T-helper 22 cell (primary cell): ENCODE measurements at places on chromosomes 7 and 10.

GRCh38 chr7:754531-755412, 27.7 kb upstream of the PRKAR1B start:
- DNase-seq: no peak

DNA sequence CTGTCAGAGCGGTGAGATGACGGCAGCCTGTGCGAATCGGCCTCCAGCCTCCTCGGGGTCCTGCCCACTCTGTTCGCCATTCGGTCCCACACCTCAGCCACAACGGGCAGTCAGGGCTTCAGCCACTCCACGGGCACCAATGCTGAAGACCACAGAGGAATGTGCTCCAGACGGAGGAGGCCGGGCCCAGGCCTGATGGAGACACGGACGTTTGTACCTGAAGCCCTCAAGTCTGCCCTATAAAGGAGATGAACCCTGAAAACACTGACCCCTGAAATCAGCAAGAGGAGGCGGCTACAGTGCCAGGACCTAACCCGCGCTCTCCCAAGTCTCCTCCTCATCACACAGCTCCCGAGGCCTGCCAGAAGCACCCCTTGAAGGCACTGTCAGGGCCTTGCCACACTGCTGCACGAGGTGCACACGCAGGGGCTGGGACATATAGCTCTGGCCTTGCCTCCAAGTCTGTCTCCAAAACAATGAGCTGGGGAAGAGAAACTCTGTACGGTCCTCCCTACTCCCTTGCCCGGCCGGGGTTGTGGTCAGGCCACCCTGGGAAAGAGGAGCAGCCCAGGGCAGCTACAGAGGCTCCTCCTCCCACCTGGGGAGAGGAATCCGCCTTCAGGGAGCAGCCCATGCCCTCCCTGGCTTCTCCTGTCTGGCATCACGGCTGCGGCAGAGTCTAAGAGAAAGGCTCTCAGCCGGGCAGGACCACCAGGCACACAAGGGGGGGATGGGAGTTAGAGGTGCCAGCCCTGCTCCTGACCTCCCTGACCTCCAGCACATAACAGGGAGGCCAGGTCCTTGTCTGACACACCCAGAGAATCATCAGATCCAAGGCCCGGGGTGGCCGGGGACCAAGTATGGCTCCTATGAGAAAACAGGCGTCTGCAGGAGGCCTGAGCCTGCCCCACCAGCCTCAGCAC, 310.1 kb downstream of the PTPRN2 start:
- no peak for DNase-seq

- no peak for DNase-seq
These were observed 143.2 kb upstream of the C7orf33 start for GRCh38 chr7:148447221-148447849.

DNA sequence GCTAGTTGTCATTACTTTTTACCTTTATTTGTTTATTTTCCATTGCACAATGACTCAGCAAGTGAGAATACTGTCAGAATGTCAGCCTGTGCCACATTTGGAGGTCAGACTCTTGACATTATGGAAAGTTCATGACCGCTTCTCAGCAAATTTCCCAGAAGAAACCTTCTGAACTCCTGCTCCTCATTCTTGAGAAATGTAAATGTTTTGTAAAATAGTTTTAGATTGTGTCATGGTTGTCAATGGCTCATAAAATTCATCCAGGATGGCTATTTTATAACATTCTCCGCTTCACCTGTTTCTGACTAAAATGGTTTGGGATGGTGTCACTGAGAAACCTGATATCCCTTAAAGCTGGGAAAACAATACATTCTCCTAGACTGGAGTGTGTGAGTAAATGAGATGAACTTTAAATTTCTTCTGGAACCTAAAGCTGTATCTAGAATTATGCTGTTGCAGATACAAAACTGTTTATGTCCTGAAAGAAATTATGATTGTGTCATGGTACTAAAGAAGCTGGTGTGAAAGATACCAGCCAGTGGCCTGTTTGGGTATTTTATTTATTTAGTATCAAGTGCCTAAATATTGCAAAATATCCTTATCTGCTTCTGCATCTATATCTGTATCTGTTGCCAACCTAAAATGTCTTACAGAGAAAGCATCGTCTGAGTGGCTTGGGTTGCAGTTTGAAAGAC, 671.7 kb downstream of the GATA3 start:
- no peak for DNase-seq

DNA sequence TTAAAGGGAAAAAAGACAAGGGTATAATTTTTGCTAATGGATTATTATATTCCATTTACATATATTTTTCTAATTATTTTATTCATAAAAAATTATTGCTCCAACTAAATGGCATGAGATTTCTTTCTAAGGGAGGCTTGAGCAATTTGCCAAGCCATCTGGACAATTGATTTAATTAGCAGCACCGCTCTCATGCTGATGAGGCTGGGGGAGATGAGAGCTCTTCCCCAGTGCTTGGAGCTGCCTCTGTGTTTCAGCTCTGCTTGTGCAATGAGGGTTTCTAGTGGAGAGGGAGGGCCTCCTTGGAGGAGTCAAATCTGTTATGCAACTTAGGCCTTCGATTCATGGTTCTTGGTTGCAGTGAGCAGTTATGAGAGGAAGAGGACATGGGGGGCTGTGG, 574.3 kb downstream of the TCERG1L start:
- DNase-seq: no peak

DNA sequence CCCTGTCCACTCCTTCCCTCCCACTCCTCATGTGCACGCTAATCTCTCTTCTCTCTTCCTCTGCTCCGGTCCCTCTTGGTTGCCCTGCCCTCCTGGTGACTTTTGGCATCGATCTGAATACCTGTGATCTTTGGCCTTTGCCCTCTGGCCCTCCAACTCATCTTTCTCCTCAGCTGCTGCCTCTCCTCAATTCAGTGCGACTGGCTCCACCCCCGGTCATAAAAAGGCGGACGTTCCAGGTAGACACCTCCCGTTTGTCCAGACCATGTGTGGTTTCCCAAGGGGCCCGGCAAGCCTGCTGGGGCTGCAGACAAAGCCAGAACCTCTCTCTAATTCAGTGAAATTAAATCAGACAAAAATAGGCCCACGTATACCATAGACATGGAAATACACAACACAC, 96.8 kb downstream of the COL13A1 start:
- DNase-seq: no peak

DNA sequence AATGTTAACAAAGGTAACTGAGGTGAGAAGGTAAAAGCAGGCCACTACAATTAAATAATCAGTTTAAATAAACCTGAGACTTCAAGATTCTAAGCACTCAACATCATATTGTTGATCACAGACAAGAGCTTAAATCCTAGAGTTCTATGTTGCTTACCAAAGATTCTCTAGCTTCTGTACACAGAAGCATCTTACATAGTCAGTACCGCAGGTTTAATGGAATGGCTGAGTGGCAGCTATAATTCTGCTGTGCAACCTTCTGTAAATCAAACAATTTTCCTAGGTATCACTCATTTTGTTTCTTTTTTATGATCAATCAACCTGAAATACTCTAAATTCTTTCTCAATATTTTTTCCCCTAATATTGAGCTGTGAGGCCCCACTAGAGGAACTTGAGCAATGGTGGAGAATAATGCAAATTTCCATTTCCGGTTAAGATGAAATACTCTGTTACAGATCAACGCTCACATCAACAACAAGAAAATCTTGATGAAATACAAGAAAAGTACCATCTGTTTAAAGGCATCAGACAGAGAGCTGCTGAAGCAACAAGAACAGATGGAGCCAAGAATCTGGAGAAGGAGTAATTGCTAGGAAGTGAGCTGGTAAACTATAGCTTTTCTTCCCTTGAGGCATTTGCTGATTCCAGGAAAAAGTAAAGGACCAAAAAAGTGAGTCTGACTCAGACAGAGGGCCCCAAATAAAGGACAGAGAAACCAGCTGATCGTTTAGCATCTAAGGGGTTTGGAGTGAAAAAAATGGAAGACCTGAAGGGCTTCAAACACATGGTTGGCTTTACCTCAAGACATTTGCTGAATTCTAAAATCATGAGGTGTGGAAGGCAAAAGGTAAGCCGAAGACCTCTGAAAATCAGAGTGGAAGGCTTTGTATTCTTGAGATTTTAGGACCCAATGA, 22.6 kb downstream of the PNPLA8 start:
- no peak for DNase-seq

DNA sequence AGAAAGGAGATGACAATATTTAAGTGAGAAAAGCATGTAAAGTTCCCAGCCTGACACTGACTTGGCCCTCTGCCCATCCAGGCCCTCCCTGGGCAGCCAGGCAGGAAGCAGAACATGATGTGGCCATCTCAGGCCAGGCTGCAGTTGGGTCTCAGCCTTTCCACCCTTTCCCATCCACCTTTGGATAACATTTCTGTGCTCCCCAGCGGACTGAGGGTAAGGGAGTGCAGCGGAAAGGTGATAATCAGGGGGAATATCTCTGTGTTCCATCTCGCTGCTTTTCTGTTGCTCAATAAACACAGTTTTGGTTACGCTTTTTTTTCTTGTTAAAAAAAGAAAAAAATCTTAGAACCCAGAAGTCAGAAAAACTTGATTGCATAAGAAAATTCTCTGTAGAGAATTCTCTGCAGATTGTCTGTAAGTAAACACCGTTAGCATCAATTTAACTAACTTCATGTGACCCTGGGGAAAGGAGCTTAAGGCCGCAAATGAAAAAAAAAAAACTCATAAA, 37.2 kb upstream of the TARP start:
- DNase-seq: no peak

DNA sequence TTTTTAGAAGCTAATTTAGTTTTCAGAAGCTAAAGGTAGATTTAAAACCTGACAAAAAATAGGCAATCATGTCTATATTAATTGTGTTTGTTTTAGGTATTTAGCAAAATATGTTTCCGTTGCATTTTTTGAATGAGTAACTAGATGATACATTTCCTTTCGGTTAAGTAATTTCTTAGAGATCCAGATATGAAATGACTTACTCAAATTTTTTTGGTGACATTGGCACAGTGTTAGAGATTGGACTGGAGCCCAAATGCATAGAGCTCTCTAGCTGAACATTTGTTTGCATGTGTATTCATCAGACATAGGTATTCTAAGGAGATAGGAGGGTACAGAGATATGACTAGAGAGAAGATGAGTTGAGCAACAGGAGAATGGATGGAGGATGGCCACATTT, 1.9 kb downstream of the BUB3 start:
- no peak for DNase-seq

- DNase-seq: no peak
These were observed 19.4 kb downstream of the OGDH start for GRCh38 chr7:44625526-44626471.

DNA sequence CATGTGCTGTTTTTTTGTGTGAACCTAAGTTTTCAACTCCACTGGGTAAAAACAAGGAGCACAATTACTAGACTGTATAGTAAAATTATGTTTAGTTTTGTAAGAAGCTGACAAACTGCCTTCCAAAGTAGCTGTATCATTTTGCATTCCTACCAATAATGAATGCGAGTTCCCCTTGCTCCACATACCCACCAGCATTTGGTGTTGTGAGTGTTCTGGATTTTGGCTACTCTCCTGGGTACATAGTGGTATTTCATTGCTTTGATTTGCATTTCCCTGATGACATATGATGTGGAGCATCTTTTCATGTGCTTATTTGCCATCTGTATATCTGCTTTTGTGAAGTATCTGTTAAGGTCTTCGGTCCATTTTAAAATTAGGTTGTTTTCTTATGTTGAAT, 178.2 kb downstream of the HIBADH start:
- DNase-seq: no peak
